Left cardiac atrium (tissue), 4 donors: ENCODE measurements at places on chromosomes 5 and 9. TPM values are rescaled to one million over a fixed set of nuclear protein-coding genes. Genes with fewer than 3 reads are reported as not detected.

FBLL1 gene
- 0.21 TPM for total RNA-seq

DNM1 gene
- 11.3 TPM for total RNA-seq

GALNT12 gene
- 0.91 TPM for total RNA-seq

TTC1 gene
- total RNA-seq, result 54.7 TPM

KCNT1 gene
- total RNA-seq, result 0.24 TPM

IL13 gene
- total RNA-seq, result not detected

C9orf72 gene
- total RNA-seq, result 15.2 TPM

STPG3 gene
- total RNA-seq, result not detected

ROR2 gene
- 18.0 TPM for total RNA-seq

PCDHGC5 gene
- total RNA-seq, result 1.7 TPM

MAMDC4 gene
- 8.4 TPM for total RNA-seq

FBP2 gene
- 0.62 TPM for total RNA-seq

CDC20B gene
- not detected for total RNA-seq

GRCh38 chr5:78547731-78548615, 100.6 kb downstream of the LHFPL2 start:
- peak; percentile 90 for DNase-seq

DNA sequence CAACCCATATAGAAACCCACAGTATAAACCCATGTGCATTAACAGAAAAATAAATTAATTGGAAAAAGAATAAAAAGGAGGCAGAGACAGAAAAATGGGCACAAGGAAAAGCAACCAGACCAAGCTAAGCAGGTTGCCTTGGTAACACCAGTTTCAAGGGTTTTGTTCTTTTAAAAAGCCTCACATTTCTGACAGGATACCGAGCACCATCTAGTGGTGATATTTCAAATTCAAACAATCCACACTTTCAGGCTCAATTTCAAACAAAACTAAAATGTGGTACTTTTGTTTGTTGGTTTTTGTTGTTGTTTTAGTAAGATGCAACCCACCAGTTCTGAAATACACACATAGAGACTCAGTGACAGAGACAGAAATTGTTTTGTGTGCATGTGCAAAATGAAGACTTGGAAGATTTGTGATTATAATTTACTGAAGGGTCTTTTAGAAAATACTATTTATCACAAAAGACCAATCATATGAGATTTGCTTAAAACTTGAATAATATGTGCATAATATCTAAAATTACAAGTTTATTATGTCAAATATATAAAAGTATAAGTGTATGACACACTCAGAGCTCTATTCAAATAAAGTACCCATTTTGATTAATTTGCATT, 318.2 kb downstream of the SLCO4C1 start:
- no peak for DNase-seq

- no peak for DNase-seq
Observed at GRCh38 chr5:132280371-132281240, 13.6 kb upstream of the SLC22A4 start.

DNA sequence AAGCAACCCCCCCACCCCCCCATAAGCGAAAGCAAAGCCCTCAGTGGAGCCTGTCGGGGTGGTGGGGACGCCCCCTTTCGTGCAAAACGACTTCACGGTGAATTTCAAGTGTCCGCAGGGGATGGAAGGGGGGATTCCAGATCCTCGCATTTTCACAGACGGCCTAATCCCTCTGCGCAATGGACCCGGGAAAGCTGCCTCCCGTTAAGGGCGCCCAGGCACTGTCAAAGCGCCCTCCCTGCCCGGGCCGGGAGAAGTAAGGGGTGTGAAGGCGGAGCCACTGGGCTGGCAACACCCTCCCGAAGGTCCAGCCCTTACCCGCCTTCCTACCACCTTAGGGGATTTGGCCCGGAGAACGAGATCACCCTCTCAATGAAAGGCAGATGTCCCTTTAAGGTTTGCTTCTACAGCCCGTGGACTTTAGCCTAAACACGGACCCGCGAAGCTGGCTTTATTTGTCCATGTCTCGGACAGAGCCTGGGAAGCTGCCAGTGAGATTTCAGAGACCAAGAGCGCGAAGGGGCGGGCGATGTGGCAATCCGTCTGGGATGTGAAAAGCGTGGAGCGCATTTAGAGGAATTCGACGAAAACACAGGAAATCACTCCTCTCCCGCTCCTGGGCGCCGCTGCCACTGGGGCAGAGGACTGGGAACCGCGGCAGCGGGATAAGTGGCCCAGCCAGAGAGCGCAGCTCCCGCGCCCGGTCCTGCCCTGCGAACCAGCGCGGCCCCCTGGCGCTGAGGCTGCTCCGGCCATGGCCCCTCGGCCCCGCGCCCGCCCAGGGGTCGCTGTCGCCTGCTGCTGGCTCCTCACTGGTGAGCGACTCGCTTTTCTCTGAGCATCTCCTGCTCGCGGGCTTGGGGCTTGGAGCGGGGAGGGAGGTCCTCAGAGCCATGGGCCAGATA, at the start of the genes ITGA1 and PELO:
ITGA1 (plus strand) TSS at position 317 of the 905 bp plus-strand sequence; CDS start at position 755, 438 bp downstream.
PELO (plus strand) TSS at position 317 of the 905 bp plus-strand sequence. CDS start 12,479 bp downstream, outside the sequence.
- peak; percentile 86 for DNase-seq

- DNase-seq, result no peak
Observed at GRCh38 chr5:10700516-10700915, 60.5 kb downstream of the DAP start.

- DNase-seq, result no peak
Observed at GRCh38 chr5:143426437-143426991, 23.0 kb upstream of the NR3C1 start.

DNA sequence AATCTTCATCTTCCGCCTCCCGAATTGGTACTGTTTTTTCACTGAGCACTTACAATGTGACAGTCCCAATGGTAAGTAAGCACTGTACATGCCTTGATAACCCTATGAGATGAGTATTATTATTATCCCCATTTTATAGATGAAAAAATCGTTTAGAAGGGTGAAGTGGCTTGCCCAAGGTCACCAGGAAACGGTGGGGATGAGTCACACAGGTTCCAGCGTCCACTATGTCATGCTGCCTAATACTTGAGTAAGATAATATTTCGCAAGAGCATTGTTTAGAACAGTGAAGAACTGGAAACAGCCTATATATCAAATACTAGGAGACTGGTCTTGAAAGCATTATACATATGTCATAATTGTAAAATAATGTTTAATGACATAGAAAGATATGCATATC, 12.9 kb downstream of the HAND1 start:
- no peak for DNase-seq

GRCh38 chr5:128197896-128198522, 114.4 kb downstream of the SLC12A2 start:
- DNase-seq, result no peak

GRCh38 chr5:97591781-97592180, 408.7 kb upstream of the RIOK2 start:
- DNase-seq, result no peak

GRCh38 chr9:89808756-89809181, 204.0 kb downstream of the GADD45G start:
- DNase-seq, result no peak

DNA sequence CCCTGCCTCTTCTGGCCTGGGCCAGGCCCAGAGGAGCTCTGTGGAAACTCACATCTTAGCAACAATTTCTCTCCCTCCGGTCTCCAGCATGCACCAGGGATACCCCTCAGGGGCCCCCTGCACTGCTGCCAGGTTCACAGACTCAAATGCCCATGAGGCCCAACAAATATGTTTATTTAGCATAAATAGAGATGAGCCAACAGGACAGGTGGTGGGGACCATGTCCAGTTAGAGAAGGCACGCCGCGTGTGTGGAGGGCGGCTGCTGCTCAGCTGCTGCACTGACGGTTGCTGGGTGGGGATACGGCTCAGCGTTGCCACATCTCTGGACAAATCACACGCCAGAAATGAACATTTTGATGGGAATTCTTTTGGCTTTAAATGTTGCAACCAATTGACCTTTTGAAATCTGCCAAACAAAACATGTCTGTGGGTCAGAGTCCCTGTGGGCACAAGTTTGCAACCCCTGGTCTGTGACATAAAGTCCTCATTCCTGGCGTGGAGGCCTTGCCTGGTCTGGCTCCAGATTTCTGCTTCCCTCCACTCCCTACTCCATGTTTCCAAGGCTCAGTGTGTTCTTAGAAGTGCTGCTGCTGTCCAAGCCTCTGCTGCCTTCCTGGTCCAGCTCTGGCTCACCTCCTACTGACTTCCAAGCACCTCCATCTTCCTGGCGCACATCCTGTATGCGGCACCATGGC, 88.9 kb downstream of the AMBP start:
- DNase-seq, result peak; percentile 71

DNA sequence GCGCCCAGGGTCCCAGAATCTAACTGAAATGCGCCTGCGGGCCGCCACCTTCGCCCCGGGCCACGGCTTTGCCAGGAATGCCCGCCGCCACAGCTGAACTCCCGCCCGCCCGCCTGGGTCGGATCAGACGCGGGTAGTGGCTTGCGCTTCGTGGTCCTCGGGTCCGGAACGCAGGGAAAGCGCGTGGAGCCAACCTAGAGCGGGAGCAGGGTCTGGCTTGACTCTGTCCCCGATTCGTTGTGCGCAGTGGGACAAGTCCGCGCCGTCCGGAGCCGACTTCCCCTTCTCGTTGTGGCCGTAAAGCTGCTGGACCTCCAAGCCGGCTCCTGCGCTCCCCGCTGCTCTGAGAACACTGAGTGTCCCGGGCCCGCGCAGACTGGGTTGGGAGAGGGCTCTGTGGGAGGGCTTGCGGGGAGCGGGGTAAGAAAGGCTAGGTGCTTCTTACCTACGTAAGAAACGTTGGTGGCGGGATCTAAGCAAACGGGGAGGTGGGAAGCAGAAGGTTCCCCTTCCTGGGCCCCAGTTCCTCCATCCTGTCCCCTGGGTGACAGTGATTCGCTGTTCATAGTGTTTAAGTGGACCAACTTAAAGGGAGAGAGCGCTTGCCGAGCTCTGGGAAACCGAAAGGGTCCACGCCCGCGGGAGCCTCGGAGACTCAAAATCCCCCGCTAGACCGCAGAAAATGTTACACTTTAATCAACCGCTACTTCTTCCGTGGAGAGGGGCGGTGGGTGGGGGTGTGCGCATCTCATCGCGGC, 4.4 kb upstream of the FOXE1 start:
- no peak for DNase-seq

DNA sequence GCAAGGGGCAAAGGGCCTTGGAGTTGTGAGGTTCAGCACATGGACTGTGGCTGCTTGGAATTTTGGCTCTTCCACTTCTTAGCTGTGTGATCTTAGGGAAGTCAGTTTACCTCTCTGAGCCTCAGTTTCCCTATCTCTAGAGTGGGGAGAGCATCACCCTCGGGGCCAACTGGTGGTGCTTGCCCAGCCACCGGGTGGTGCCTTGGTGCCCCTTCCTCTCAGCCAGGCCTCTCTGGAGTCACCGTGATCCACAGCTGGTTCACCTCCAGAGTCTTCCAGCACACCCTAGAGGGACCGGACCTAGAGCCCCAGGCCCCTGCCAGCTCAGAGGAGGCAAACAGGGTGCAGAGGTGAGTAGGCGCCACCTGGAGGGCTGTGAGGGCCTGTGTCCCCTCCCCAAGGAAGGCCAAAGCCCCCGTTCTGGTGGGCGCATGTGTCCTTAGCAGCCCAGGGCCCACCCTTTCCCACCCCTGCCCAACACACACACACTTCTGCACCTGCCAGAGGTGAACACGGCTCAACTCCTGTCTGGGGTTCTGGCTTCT, 7.7 kb downstream of the ADGRD2 start:
- DNase-seq, result no peak

GRCh38 chr5:9156282-9156681, 389.6 kb downstream of the SEMA5A start:
- peak; percentile 37 for DNase-seq

DNA sequence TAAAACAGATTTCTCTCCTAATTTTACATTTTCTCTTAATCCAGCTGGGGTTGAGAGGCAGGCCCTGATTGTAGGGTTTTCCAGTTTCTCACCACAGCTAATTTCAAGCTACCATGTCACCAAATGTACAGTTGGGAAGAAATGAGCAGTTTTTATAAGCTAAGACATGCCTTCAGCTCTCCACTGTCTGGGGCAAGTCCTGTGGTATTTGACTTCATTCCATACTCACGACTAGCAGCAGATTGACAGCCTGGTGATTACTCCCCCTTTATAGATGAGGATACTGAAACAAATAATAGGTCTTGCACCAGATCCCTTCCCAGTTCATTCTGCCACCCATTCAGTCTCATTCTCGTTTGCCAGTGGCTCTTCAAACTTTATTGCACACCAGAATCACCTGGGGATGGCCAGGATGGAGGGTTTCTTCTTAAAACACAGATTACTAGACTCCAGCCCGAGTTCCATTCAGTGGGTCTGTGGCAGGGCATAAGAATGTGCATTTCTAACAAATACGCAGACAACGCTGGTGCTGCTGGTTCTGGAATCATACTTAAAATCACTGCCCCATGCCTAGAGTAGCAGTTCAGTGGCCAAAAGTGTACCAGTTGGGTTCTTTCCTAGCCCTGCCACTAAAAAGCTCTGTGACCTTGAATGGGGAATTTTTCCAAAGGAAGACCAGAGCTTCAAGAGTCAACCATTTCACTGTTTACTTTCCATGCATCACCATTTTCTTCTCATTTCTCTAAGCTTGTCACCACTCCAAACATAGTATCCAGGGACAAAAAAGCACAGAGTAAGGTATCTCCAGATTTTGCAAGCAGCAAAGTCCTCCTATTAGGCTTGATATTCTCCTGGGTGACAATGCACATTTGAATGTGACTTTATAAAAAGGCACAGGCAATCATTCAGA, 64.3 kb downstream of the CSNK1A1 start:
- no peak for DNase-seq

- no peak for DNase-seq
Observed at GRCh38 chr5:175920231-175920811, 47.8 kb downstream of the THOC3 start.

DNA sequence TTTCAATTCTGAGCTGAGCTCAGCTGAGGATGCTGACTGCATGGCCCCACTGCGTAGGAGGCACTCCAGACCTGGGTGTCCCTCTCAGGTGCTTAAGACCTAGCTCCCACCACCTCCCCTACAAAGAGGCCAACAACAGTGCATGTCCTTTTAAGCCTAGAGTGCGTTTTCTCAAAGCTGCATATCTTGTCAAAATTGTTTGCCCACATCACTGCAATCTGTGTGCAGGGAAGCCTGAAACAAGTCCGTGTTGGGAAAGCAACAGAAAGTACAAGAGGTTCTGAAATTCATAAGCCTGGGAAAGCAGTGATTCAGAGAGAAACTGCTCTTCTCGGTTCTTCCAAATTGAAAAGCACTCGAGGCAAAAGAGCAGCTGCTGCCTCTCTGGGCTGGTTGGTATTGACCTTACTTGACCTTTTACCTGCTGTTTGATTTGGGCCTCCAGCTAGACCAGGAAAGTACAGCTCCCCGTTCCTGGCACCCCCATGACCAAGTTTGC, 238.4 kb downstream of the NR2F1-AS1 start:
- DNase-seq, result no peak

GRCh38 chr5:139651043-139651834, 3.1 kb downstream of the CXXC5 start:
- DNase-seq, result no peak

GRCh38 chr5:98187945-98188344, 585.5 kb upstream of the RGMB start:
- DNase-seq, result no peak

- no peak for DNase-seq
Observed at GRCh38 chr9:128404560-128404959, 16.1 kb upstream of the CERCAM start.

DNA sequence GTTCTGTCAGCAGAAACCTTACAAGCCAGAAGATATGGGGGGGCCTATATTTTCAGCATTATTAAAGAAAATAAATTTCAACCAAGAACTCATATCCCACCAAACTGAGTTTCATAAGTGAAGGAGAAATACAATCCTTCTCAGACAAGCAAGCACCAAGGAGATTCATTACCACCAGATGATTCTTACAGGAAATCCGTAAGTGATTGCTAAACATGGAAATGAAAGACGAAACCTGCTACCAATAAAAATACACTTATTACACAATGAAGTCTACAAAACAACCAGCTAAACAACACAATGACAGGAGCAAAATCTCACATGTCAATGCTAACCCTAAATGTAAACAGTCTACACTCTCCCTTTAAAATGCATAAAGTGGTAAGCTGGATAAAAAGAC, 17.8 kb upstream of the C9orf72 start:
- DNase-seq, result no peak

- DNase-seq, result no peak
Observed at GRCh38 chr5:107389775-107390148, 281.0 kb downstream of the EFNA5 start.
